Hepatic stellate cell (primary cell): ENCODE measurements at places on chromosomes 1 and 21.

DNA sequence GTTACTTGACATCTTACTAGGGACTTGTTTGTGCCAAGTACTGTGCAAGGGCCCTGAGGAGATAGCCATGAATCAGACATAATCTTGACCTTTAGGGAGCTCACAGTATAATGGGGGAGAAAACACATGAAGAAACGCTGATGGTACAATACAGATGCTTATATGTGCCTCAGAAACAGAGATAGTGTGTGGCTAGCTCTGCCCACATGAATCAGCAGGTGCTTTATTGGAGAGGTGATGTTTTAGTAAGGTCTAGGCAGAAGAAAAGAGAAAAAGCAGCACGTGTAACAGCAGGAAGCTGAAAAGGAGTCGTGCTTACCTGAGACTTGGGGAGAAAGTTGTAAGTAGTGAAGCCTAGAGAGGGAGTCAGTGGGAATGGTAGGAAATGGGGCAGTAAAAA, 60.6 kb upstream of the LMO4 start:
- no peak for DNase-seq

- no peak for DNase-seq
These were observed 1.5 kb downstream of the ENSA start for GRCh38 chr1:150627826-150628410.

- DNase-seq = no peak
These were observed 10.8 kb upstream of the MYOG start for GRCh38 chr1:203096566-203096965.

- no peak for DNase-seq
These were observed 18.4 kb upstream of the SPATC1L start for GRCh38 chr21:46202592-46203202.

DNA sequence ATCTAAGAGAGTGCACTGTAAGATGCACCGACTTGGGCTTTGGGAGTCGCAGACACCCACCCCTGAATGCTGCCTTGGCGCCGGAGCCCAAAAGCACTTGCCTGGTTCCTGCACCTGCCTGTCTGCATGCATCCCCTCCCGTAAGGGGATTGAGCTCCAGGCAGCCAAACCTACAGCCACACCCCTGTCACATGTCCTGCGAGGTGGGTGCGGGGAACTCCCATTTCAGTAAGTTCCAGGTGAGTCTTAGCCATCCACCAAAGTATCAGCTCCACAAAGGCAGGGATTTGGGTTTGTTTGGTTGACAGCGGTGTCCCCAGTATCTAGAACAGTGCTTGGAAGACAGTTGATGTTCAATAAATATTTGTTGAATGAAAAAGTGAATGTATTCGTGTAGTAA, 31.5 kb upstream of the MAP10 start:
- DNase-seq = no peak

DNA sequence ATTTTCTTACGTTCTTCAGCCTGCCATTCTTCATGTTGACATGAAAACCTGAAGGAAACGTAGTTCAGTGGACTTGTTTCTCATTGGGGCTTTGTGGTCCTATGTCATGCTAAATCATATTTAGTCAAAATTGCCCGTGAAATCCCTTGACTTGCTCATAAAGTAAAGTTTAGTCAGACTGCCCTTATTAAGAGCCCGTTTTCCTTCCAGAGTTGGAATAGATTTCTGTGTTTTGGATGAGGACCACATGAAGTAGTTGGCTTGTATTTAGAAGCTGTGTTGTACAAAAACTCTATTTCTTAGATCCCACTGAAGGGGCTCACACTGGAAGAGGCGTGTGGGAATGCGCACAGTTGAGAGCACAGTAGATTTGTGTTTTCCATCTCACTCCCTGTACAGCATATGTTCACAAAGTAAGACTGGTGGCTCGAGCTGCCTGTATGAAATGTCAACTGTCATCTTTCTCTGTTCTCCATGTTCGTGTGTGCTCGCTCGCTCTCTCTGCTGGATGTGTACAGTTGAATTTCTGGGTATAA, 42.4 kb downstream of the CAMTA1 start:
- no peak for DNase-seq

DNA sequence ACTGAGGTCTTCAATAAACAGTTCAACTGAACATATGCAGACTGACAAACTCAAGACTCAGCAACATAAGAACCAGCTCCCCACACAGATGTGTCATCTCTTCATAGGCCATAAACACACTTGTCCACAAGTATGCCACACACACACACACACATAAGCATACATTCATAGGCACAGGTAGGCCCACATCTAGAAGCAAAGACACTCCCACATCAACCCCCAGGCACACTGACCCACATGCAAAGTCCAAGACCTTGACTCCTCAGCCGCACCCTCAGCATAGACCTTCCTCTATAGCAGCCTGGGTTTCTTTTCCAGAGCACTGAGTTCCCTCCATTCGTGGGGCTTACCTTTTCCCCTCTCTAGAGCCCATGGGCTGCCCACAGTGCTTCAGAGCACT, 1.4 kb downstream of the LAD1 start:
- no peak for DNase-seq

DNA sequence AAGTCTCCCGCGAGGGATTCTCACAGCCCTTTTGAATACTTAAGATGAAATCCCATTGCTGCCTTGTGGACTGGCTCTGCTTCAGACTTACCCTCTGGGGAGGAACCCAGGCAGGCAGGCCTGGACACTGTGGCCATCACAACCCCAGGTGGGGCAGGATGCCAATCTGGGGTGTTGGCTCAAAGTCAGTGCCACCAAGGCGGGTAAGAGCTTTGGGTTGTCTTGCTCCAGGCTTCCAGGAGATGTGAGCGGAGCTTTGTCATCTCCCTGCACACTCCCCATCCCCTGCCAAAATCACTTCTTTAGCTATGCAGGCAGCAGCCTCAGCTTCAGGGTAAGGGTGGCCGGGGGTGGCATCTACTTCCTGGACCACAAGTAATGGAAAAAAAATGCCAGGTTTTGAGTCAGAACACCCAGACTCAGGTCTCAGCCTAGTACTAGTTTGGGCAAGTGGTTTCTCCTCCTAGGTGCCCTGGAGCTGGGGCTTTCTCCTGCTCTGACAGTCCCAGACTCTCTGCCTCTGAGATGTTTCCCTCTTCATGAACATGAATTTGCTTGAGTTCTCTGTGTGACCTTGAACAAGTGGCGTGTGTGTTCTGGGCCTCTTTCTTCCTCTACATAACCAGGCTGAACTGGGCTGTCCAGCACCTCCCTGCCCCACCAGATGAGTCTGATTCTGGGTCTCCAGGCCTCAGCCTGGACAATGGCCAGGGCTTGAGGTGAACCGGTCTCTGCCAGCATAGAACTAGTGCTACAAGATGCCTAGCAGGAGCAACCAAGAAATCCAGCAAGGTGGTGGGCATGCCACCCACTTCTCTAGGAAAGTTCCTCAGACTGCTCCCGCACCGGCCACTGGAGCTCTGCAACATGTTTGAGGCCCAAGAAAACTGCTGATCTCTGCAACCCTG, 65.4 kb downstream of the VWA5B1 start:
- DNase-seq = no peak

DNA sequence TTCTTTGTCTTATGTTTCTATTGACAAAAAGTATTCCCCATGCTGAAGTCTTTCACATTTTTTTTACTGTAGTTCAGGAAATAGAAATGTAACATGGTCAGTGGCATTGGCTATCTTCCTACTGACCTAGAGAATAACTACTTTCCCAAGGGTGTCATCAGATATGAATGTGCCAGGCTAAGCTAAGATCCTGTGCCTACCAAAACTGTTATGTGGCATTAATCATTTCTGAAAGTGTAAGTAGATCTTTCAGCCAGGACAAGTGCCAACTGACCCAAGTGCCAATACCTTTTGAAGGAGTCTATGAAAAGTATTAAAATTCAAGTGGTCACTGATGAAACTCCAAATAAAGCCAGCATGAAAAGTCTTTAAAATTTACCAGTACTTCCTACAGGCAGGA, 165.3 kb downstream of the TNFSF18 start:
- no peak for DNase-seq

DNA sequence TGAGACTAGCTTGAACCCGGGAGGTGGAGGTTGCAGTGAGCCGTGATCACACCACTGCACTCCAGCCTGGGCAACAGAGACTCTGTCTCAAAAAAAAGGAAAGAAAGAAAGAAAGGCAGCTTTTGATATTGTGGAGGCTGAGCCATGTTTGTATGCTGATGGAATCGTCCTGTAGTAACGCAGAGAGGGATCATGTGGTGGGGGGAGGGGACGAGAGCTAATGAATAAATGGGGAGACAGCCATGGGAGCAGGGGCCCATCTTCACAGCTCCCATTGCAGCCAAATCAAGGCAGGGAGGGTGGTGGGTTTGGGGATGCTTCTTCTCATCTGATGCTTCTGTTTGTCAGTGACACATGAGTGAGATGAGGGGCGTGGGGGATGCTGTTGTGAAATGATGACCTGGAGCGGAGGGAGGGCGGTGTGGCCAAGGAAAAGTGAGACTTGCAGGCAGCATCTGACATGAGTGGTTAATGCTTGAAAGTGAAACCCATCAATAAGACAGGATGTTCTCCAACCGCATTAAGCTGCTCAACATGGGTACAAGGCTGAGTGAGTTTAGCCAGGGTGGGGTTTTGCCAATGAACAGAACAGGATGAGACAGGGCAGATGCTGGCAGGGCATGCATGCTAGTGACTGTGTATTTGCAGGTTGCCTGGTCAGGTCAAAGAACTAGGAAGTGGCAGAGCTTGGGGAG, 16.7 kb downstream of the SPATA21 start:
- no peak for DNase-seq

DNA sequence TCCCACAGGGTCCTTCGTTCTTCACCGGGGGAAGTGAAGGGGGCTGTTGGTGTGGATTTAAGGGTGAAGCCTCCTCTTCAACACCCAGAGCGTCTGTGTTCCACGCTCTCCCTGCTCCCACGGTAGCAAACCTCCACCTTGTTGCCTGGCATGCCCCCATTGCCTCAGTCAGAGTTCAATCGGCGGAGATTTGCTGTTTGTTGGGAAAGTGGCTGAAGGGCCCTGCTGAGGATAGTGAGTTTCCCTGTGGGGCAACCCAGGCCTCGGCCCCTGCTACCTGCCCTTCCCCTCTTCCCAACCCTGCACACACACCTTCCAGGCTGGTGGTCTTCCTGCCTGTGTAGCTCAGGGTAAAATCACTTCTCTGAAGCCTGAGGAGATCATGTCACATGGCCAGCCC, 60.5 kb downstream of the TOR1AIP2 start:
- DNase-seq = no peak

DNA sequence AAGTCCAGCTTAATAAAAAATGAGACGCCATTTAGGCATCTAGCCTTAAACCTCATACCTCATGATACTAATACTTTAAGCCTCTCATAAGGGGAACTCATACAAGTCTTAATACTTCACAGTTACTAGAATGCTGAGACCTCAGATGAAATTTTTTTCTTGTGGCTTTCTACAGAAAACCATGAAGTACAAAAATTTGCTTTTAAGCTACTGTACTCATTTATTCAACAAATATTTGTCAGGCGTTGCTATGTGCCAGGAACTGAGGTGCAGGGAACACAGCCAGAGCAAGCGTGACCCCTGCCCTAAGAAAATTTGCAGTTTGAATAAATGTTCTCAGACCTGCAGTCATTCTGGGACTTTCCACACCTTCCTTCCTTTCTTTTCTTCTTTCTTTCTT, 150.6 kb downstream of the MRPL39 start:
- DNase-seq = no peak
